ENCODE measurements at places on chromosomes 3 and 15. TPM values are rescaled to one million over a fixed set of nuclear protein-coding genes. Genes with fewer than 3 reads are reported as not detected.

The CMTM8 gene
- total RNA-seq, result 5.5 TPM

The GOLGA8S gene
- total RNA-seq, result 1.1 TPM

The CYP8B1 gene
- total RNA-seq, result not detected

The FGF7 gene
- total RNA-seq, result 7.2 TPM

The FAM227B gene
- total RNA-seq, result 11.5 TPM

The ZNF660 gene
- 1.8 TPM for total RNA-seq

The CPB1 gene
- not detected for total RNA-seq

The MGA gene
- total RNA-seq, result 37.3 TPM

The CASR gene
- total RNA-seq, result not detected

The STRA6 gene
- total RNA-seq, result 0.13 TPM

The VGLL3 gene
- 5.2 TPM for total RNA-seq

The TRIP4 gene
- 16.0 TPM for total RNA-seq

The ZNF621 gene
- 14.0 TPM for total RNA-seq

All from cardiac septum (tissue), 1 donor.